ENCODE measurements at places on chromosomes 7 and 10.

GRCh38 chr10:93376372-93377293, 105.5 kb downstream of the MYOF start:
- DNase-seq: no peak

- no peak for DNase-seq
Observed at GRCh38 chr10:14072541-14072940, 258.2 kb downstream of the FRMD4A start.

- DNase-seq: no peak
Observed at GRCh38 chr10:114856544-114857287, 35.1 kb downstream of the FHIP2A start.

DNA sequence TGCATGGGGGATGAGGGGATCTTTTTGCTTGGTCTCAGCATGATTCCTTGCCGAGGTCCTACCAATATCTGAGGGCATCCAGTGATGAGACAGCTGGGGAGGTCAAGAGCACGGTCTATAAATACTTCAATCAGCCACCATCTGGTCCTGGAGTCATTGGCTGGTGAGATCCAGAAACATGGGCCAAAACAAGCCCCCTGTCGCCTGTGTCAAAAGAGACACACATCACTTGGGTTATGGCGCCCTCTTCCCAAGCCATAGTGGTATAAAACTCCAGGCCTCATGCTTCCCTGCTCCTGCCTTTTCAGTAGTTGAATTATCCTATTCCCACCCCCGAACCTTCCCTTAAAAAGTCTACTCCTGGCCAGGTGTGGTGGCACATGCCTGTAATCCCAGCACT, 60.9 kb downstream of the SLC35B4 start:
- DNase-seq: no peak

- DNase-seq: no peak
Observed at GRCh38 chr10:57806675-57807074, 461.0 kb downstream of the IPMK start.

GRCh38 chr10:102504179-102504975, 605 bp downstream of the SUFU start:
- no peak for DNase-seq

- no peak for DNase-seq
Observed at GRCh38 chr10:97002670-97003069, 170.6 kb downstream of the LCOR start.

GRCh38 chr7:41190581-41190980, 512.3 kb downstream of the INHBA start:
- DNase-seq: no peak

DNA sequence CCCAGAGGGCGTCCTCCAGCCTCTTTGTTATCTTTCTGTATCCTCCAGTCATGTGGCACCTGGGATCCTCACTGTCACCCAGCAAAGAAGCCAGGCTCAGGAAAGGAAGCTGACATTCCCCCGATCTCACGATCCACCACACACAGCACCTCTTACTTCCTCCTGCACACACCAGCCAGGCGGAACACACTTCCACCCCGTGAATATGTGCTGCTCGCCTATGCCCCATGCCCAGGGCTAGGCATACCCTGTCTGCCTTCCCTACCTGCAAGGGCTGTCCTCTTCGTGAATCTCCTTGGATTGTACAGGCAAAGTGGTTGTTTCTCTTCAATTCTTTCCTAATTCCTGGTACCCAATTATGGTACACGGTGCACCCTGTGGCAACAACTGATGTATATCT, 191.0 kb downstream of the TNS3 start:
- no peak for DNase-seq

GRCh38 chr7:101564778-101565211, 64.3 kb downstream of the MYL10 start:
- no peak for DNase-seq

DNA sequence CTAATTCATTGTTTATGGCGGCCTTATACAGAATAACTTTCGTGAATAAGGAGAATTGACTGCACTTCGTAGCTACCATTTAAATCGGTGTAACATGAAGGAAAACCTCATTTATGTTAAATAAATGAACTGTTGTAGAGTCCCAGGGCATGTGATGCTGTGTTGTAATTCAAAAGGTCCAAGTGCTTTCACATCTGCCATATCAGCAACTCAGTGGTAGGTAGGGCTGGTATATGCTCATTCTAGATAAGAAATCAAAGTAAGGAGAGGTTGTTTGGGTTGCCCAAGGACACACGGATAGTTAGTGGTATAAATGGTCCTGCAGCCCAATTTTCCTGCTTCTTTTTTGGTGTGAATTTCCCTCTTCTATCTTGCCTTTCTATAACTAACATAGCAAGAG, 15.8 kb downstream of the BBS9 start:
- no peak for DNase-seq

DNA sequence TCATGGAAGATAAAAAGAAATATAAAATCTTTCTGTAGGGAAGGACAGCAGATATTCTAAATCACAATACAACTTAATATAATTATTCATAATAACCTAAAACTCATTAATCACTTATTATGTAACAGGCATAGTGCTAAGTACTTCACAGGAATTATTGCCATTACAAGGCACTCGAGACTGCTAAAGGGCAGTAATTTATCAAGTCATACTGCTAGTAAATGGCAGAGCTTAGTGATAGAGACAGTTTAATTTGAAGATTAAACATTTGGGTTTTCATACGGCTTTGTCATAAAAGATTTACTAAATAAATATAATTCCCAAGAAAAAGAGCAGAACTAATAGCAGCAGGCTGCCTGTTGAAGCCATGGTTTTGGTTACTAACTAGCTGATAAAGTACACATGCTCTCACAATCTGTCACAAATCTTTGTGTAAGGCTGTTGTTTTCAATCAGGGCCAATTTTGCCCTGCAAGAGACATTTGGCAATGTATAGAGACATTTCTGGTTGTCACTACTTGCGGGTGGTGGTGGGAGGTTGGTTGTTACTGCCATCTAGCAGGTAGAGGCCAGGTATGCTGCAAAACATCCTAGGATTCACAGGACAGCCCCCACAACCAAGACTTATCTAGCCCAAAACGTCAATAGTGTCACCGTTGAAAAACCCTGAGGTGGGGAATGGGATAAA, 233.3 kb upstream of the CACNA2D1 start:
- no peak for DNase-seq

GRCh38 chr10:123858077-123858681, 33.4 kb downstream of the CPXM2 start:
- DNase-seq: no peak

DNA sequence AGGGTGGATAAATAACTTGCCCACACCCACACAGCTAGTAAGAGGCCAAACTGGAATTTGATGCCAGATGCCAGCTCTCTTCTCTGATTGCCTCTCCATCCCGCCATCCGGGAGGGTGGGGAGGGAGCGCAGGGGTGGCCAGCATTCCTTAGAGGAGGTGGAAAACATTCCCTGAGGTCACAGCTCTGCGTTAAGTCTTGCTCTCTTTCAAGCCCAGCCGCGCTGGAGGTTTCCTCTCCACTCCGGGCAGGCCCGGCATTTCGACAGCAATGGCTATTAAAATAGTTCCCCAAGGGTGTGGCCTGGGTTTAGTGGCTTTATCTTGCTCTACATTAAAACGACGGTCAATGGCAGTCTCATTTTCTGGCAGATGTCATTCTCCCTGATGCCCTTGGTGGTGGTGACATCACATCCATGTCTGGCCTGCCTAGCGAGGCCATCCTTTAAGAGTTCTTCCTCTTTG, 16.1 kb upstream of the C10orf71 start:
- no peak for DNase-seq

- DNase-seq: no peak
Observed at GRCh38 chr7:46186131-46186530, 265.1 kb upstream of the IGFBP3 start.

- DNase-seq: peak; percentile 35
Observed at GRCh38 chr10:3192856-3193635, 20.5 kb upstream of the PITRM1 start.

DNA sequence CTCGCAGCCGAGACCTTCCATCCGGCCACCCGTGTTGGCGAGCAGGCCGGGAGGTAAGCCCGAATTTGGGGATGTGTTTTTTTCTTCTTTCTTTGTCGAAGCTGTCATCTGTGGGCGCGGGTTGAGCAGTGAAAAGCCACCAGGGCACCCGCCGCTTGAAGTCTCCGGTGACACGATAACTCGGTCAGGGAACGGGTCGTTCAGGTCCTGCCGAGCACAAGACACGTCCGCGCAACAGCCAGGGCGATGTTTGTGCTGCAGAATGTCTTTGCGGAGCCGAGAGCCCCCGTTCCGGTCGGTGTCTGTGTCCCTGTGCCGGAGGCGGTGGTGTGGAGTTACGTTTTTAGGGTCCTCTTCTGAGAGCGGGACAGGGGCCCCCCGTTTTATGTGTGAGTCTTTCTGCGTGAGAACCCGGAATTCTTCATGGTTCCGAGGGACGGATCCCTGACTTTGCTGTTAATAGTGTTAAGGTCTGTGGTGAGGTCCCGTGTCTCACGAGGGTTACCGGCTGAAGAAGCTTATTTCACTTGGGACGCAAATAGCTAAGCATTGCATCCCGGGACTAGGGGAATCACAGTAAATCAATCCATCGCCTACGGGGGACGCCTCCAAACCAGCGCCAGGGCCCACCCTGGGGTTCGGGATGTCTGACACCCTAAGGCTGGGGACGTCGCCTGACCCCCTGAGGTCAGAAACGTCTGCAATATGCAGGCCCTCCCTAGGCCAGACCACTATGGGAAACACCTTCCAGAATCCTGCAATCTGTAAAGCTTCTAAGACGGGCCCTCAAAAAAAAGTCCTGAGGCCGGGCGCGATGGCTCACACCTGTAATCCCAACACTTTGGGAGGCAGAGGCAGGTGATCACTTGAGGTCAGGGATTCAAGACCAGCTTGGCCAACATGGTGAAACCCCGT, 99.5 kb downstream of the ELFN1 start:
- no peak for DNase-seq

DNA sequence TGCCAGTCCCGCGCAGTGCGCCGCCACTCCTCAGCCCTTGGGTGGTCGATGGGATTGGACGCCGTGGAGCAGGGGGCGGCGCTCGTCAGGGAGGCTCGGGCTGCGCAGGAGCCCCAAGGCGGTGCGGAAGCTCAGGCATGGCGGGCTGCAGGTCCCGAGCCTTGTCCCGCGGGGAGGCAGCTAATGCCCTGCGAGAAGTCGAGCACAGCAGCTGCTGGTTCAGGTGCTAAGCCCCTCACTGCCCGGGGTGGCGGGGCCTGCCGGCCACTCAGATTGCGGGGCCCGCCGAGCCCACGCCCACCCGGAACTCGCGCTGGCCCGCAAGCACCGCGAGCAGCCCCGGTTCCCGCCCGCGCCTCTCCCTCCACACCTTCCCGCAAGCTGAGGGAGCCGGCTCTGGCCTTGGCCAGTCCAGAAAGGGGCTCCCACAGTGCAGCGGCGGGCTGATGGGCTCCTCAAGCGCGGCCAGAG, 14.4 kb upstream of the WASL start:
- DNase-seq: no peak

DNA sequence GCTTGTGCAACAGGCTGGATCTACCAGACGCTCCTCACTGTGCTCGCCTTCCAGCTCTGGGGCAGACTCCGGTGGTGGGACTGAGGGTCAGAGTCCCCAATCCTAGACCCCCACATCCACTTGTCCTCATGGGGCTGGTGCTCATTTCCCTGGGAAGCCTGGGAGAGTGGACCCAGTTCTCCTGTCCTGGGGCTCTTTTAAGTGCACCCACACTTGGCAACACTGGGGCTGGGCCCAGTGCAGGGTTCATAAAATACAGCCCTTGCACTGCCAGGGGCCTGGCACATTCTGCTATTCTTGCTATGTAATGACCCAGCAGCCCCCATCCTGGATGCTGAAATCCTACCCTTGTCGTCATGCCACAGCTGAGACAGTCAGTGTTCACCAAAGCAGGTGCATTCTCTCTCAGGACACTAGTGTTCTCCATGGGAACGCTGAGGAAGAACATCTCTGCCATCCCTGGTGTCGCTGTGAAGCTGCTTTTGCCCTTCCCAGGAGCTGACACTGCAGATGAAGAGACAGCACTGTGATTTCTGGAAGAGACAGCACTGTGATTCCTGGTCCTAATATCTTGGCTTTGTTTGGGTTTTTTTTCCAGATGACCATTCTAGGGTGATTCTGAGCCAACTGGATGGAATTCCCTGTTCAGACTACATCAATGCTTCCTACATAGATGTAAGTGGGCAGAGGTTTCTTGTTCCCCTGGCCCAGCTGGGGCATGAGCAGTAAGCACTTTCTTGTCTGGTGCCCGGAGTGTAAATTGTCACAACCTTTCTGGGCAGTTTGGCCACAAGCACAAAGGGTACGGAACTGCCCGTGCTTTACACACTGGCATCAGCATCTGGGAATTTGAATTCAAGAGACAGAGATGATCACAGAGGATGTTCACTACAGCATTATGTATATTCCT, 65.6 kb downstream of the MKI67 start:
- no peak for DNase-seq

- DNase-seq: no peak
Observed at GRCh38 chr7:3321206-3321605, 20.2 kb downstream of the SDK1 start.

- DNase-seq: no peak
Observed at GRCh38 chr10:124099604-124100003, 6.2 kb upstream of the CHST15 start.

DNA sequence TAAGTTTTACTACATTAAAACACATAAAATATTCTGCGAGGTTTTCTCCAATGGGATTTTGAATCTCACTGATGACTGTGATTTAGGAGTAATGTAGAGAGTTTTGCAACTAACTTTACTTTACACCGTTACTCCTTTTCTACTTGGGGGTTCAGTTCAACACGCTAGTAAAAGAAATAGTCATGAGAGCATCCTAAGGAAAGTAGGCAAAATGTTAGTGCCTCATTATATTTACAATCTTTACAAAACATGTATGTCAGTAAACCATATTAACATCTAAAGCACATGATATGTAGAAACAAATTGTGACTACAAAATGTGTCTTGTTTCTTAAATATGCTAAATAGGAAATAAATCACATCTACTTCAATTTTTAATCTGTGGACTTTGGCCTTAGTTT, 6.0 kb downstream of the MEOX2 start:
- DNase-seq: no peak

GRCh38 chr10:132444877-132445351, 47.9 kb downstream of the PWWP2B start:
- no peak for DNase-seq

- DNase-seq: no peak
Observed at GRCh38 chr7:34869057-34869456, 168.2 kb downstream of the DPY19L1 start.

GRCh38 chr10:42984761-42985325, 92.0 kb upstream of the RET start:
- DNase-seq: no peak

DNA sequence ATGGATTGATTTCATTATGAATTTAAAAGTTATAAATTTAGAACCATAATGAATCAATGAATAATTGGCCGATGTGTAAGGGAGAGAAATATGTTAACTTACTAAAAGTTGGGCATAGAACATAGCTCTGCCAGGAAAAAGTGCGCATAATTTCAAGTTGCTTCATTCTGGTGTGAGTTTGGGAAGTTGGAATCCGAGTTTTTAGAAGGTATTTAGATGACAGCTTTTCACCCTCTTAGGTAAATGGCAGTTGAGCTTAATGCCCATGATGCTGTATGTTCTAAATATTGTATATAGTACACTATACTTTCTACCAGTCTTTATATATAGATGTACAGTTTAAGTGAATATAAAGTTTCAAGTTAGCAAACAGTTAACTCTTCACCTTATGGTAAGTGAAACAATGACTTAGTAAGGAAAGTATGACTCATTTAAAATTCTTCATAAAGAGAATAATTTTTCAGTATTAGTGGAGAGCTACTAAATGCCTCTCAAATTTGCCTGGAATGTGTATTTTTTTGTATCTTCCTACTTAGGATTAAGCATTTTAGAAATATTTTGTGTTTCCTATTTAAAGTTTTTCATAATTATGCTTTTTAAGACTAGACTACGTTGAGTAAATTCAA, 1.6 kb downstream of the C1GALT1 start:
- DNase-seq: no peak
